ENCODE measurements at places on chromosomes 5 and 9. TPM values are rescaled to one million over a fixed set of nuclear protein-coding genes. Genes with fewer than 3 reads are reported as not detected.

The SPINK13 gene
- not detected for total RNA-seq

The PAXX gene
- total RNA-seq: 47.2 TPM

The MRPL41 gene
- total RNA-seq: 74.2 TPM

The PCDHB2 gene
- 0.15 TPM for total RNA-seq

The TSSK1B gene
- not detected for total RNA-seq

The DMRT3 gene
- 0.47 TPM for total RNA-seq

The DDX4 gene
- not detected for total RNA-seq

The KCNMB1 gene
- total RNA-seq: not detected

The CDKN2B gene
- 49.7 TPM for total RNA-seq

The C9orf50 gene
- total RNA-seq: not detected

The CTXN3 gene
- total RNA-seq: not detected

The TMEM174 gene
- total RNA-seq: not detected

The MEGF10 gene
- total RNA-seq: 15.5 TPM

The ITGA1 gene
- 61.0 TPM for total RNA-seq

The UBLCP1 gene
- total RNA-seq: 28.5 TPM

The TLX3 gene
- total RNA-seq: not detected

The ALDOB gene
- not detected for total RNA-seq

The FCN2 gene
- not detected for total RNA-seq

The LCN9 gene
- total RNA-seq: not detected

The TLR4 gene
- 38.6 TPM for total RNA-seq

The DMRT2 gene
- not detected for total RNA-seq

The WDR38 gene
- not detected for total RNA-seq

The FRMD3 gene
- total RNA-seq: 6.1 TPM

The BSPRY gene
- not detected for total RNA-seq

The FBP2 gene
- not detected for total RNA-seq

The LTC4S gene
- total RNA-seq: not detected

The FBXL7 gene
- 26.4 TPM for total RNA-seq

The PCDHA2 gene
- not detected for total RNA-seq

The C5orf52 gene
- total RNA-seq: not detected

The ZFP2 gene
- 0.39 TPM for total RNA-seq

The PANK3 gene
- 31.6 TPM for total RNA-seq

The IL3 gene
- not detected for total RNA-seq

The CDC42SE2 gene
- 19.1 TPM for total RNA-seq

The EIF4E1B gene
- total RNA-seq: not detected
